ENCODE measurements at places on chromosomes 13 and 19. TPM values are rescaled to one million over a fixed set of nuclear protein-coding genes. Genes with fewer than 3 reads are reported as not detected.

The BIVM gene
- total RNA-seq = 5.6 TPM

The FLT1 gene
- 1.5 TPM for total RNA-seq

The FGF21 gene
- total RNA-seq = not detected

The ZNF613 gene
- total RNA-seq = 1.1 TPM

The MEIOSIN gene
- total RNA-seq = not detected

The CCNE1 gene
- 6.6 TPM for total RNA-seq

The N4BP2L2 gene
- 141 TPM for total RNA-seq

The KLK4 gene
- not detected for total RNA-seq

DNA sequence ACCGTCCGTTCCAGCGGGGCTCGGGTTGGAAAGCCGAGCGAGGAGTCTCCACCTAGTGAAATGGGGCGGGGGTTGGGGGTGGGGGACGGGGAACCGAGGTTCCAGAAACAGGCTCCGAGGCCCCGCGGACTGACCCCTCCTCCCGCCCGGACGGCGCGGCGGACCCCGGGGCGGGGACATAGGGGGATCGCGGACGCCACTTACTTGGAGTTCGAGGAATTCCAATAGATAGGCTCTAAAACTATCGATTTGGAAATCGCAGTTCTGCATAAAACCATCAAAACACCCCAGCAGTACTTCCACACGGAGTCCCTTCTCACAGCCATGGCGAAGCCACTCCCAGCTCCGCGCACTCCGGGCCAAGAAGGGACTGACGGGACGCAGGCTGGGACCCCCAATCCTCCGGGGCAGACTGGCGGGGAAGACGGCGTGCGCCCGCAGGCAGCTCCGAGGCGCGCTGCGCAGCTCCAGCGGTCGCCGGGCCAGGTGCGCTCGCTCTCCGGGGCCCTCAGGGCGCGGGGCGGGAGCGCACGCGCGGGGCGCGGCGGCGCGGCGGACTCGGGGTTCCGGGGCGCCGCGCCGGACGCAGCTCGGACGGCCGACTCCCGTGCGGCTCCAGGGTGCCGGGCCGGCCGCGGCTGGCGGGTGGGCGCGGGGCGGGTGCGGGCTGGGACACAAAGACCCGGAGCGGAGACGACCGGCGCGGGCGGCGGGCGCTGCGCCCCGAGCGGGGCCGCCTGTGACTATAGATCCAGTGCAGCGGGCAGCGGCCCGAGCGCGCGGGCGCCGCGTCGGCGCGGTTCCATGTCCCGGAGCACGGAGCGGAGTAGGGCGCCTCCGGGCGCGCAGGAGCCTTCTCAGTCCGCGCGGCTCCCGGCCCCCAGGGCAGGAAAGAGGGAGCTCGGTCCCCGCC is 567 bp downstream of the EFNB2 start:
- peak; percentile 31 for DNase-seq

DNA sequence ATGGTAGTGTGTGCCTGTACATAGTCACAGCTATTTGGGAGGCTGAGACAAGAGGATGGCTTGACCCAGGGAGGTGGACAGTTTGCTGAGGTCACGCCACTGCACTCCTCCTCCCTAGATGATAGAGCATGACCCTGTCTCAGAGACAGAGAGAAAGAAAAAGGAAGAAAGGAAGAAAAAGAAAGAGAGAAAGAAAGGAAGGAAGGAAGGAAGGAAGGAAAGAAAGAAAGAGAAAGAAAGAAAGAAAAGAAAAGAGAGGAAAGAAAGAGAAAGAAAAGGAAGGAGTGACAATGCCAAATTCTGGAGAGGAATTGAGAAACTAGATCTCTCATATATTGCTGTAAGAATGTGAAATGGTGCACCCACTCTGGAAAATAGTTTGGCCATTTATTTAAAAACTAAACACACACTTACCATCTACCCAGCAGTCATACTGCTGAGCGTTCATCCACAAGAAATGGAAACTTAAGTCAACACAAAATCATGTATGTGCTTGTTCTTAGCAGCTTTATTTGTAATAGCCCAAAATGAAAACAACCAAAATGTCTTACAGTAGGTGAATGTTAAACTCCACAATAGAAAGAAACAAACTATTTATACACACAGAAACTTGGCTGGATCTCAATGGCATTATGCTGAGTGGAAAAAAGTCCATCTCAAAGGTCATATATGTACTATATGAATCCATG is 7.5 kb downstream of the TEX101 start:
- no peak for DNase-seq

DNA sequence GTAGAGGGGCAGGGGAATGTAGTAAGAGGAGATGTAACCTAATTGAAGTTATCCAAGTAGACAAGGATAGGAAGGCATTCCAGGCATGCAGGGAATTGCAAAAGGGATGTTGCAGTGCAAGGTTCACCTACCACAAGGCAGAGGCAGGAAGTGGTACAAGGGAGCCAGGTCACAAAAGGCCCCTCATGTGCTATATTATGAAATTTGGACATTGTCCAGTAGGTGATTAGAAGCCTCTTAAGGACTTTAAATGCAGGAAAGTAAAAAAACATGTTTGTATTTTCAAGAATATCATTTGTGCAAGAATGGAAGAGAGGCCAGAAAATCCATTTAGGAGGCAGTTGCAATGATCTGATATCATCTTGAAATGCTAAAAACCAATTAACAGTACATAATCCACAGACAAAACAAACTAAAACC is 111.4 kb downstream of the FRY start:
- no peak for DNase-seq

- no peak for DNase-seq
Observed at GRCh38 chr19:50870417-50871089, 2.7 kb upstream of the KLK2 start.

DNA sequence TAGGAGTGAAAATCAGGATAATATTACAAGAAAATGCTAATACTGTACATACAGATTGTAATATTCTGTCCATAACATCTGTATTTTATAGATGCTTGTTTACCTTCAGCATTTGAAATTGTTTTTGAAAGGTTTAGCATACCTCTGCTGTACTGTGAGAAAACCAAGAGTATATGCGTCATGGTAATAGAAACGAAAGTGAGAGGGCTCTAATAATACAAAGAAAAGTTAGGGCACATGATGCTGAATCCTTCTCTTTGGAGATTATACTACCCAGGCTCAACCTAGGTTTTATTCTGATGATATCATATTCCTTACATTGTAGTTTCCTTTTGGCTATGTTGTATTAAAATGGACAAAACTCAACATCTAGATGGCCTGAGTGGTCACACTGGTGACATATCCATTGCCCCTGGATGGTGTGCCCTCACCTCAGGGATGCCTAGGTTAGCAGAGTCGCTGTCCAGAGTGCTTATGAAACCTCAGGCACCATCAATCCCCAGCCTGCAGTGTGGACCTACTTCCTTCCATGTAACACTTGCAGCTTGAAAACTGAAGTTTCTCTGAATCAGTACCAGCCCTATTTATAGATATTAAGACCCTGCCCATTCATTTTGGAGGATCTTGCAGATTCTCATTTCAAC is 253.7 kb downstream of the KCTD12 start:
- DNase-seq = no peak

DNA sequence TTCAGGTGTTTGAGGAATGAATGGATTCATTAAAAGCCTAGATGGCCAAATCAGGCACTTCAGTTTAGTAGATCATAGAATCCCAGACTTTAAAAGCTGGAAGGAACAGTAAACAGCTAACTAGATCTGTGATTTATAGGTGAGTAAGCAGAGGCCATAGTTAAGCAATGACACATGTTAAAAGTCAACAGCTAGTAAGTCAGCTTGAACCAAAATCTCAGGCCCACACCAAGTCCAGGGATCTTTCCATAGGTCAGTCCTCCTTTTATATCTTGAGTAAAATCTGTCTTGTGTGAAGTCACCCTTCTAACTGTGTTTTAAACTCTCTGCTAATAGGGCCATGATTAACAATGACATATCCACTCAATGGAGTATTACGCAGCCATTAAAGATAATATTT is 275.5 kb upstream of the SOX21 start:
- no peak for DNase-seq

GRCh38 chr19:3136684-3137055 is 837 bp downstream of the GNA15 start:
- no peak for DNase-seq

GRCh38 chr13:94268661-94269060 is 210.8 kb downstream of the DCT start:
- no peak for DNase-seq

- no peak for DNase-seq
Observed at GRCh38 chr13:49376121-49376520, 67.7 kb downstream of the CAB39L start.

- no peak for DNase-seq
Observed at GRCh38 chr19:28596561-28597071, 616.3 kb downstream of the UQCRFS1 start.

GRCh38 chr19:49502866-49503581 is 6.8 kb downstream of the RPS11 start:
- DNase-seq = no peak

Measured in CD8-positive, alpha-beta T cell (primary cell).